Stimulated activated CD8-positive, alpha-beta memory T cell treated with anti-CD3 and anti-CD28 coated beads, Interleukin-15, amount 100 ng/mL, for 24 hours (primary cell): ENCODE measurements at places on chromosomes 4 and X.

DNA sequence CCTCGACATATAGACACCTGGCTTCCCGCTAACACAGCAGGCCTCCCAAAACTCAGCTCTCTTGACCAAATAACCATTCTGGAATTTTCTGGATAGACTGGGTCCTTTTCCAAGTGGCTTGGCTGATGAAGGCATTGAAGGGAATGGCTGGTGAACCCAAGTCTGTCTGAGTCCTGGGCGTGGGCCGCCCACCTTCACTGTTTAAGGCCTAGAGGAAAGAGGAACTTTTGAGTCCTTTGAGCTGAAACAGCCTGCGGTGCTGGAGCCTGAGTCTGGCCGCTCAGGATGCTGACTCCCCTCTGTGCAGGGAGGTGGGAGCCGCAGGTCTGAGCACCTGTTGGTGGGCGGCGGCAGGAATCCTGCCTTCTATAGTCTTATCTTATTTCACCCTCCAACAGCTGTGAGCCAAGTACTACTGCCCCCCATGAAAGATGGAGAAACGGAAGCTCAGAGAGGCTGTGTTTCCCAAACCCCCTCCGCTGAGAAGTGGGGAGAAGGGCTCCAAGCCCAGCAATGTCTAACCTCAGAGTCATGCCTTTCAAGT is 23.4 kb downstream of the ACOX3 start:
- DNase-seq: no peak

- no peak for DNase-seq
Measured at GRCh38 chrX:109270580-109271484, 211.1 kb downstream of the GUCY2F start.

GRCh38 chr4:152564336-152564735 is 28.4 kb upstream of the FBXW7 start:
- DNase-seq: no peak

DNA sequence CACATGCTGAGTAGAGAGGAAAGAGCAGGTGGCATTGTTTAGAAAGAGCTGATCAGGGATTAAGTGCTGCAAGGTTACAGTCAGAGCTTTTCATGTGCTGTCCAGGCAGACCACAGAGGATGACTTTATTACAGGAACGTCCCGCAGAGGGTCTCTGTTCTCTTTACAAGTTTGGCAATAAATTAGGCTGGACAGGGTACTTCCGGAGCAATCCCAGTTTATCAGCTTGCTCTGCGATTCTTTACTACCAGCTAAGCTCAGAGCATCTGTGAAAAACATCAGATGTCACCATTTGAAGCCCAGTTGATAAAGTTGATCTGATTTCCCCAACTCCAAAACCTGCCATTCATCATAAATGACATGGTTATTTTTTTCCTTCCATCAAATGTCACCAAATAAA is 633.1 kb downstream of the NLGN4X start:
- no peak for DNase-seq

DNA sequence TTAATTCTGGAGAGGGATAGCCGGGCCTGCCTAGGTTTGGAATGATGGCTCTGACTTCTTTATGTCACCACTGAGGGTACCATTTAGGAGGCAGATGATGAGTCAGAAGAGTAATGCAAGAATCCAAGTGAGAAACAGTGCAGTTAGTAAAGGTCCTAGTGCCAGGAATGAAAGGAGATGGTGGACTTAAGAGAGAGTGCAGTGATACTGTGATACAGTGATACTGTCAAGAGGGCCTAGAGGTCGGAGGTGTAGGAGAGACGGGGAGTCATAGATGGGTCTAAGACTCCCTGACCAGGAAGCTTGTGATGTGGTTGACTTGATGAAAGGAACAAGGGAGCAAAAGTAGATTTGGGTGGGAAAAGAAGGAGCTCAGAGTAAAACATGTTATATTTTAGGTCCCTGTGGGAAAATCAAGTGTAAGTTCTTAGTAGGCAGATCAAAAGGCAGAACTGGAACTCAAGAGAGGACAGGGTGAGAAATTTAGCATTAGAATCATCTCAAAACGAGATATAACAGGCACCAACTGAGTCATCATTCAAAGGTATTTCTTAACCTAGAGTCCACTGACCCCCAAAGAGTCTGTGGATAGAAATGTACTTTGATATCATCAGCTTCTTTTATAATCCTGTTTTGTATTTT is 85.0 kb downstream of the NFKB1 start:
- DNase-seq: no peak

GRCh38 chr4:80540785-80541469 is 205.4 kb downstream of the CFAP299 start:
- no peak for DNase-seq

GRCh38 chr4:165330666-165331065 is 3.2 kb downstream of the MSMO1 start:
- DNase-seq: no peak

GRCh38 chrX:53440101-53440500 is 5.9 kb upstream of the HSD17B10 start:
- DNase-seq: no peak

DNA sequence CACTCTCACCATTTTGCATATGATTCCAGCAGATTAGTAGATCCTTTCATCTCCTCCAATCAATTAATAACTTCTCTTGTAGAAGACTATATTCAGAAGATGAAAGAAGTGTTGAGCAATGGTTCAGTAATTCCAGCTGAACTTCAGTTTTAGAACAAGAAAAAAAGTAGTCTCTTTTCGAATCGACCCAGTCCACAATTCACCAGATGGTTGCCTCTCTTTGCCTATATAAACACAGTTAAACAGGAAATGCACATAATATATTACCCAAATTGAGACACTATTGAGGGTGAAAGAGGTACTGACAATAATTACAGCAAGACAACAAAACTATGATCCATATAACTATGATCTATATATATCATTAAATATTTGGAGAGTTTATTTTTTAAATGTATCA is 16.8 kb upstream of the FAM241A start:
- no peak for DNase-seq

- DNase-seq: no peak
Measured at GRCh38 chrX:38332505-38332904, 5.2 kb upstream of the RPGR start.

- DNase-seq: no peak
Measured at GRCh38 chrX:130114141-130114588, 3.9 kb upstream of the ELF4 start.

GRCh38 chr4:99390055-99390454 is 37.5 kb upstream of the ADH1C start:
- DNase-seq: no peak

GRCh38 chr4:144399927-144400326 is 246.0 kb upstream of the HHIP start:
- DNase-seq: no peak

- no peak for DNase-seq
Measured at GRCh38 chrX:145825896-145826295, 8.3 kb downstream of the SLITRK2 start.

DNA sequence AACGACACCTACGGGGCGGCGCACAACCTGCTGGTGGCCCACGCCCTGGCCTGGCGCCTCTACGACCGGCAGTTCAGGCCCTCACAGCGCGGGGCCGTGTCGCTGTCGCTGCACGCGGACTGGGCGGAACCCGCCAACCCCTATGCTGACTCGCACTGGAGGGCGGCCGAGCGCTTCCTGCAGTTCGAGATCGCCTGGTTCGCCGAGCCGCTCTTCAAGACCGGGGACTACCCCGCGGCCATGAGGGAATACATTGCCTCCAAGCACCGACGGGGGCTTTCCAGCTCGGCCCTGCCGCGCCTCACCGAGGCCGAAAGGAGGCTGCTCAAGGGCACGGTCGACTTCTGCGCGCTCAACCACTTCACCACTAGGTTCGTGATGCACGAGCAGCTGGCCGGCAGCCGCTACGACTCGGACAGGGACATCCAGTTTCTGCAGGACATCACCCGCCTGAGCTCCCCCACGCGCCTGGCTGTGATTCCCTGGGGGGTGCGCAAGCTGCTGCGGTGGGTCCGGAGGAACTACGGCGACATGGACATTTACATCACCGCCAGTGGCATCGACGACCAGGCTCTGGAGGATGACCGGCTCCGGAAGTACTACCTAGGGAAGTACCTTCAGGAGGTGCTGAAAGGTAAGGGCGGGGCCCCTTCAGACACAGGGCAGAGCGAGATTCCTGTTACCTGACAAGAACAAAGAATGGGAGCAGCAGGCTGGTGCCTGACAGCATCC is 11.7 kb downstream of the RPL9 start:
- DNase-seq: no peak

DNA sequence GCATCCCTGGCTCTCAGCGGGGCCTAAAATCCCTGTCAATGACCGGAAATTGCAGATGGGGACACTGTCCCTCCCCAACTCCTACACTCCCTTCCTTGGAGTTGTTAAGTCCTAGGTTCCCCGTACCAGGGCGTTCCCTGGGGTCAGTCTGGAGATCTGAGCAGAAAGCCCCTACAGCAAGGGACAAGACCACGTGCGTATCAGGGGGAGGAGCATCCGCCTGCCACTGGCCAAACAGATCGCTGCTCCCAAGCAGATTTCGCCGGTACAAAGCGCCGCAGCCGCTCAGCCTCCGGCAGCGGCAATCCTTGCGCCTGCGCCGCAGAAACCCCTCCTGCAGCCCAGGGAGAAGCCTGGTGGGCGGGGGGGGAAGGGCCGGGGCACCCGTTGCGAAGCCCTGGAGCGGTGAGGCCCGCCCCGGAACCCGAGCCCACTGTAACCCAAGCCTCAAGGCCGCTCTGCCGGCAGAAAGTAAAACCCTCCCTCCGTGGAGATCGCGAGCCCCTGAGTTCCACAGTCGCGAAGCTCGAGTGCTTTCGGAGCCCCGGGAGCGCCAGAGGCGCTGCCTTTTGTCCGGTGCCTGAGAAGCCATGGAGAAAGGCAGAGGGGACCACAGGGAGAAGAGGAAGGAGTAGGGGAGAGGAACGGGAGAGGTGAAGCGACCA is 2.7 kb downstream of the CRMP1 start:
- DNase-seq: no peak

DNA sequence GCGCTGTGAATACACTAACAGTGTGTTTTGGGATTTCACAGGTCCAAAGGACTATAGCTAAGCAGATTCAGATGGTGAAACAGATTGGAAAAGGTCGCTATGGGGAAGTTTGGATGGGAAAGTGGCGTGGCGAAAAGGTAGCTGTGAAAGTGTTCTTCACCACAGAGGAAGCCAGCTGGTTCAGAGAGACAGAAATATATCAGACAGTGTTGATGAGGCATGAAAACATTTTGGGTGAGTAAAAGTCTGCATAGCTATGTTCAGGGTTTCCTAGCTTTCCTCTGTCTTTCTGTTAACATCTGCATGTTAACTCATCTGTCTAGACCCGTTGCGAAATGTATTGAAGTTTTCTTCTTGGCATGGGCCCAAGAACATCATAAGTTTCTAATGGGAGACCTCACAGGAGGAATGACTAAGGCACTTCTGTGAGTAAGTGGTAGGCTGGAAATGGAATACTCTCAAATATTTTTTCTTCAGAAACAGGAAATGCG is 372.1 kb downstream of the BMPR1B start:
- no peak for DNase-seq

GRCh38 chr4:55912249-55912648 is 36.5 kb upstream of the CEP135 start:
- DNase-seq: no peak

DNA sequence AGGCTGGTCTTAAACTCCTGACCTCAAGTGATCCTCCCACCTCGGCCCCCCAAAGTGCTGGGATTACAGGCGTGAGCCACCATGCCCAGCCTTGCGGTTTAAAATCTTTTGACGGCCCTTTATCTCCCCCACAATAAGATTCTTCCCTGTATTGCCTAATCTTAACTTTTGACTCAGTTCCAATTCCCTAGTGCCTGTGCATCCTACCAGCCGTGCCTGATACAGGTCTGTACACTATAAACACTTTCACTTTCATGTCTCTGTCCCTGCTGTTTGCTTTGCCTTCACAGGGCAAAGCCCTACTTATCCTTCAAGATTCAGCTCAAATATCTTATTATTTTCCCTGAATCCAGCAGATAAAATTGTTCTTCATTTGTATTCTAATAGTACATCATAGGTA is 74.6 kb downstream of the WDR44 start:
- DNase-seq: no peak

GRCh38 chr4:24772952-24773351 is 22.4 kb upstream of the SOD3 start:
- no peak for DNase-seq

DNA sequence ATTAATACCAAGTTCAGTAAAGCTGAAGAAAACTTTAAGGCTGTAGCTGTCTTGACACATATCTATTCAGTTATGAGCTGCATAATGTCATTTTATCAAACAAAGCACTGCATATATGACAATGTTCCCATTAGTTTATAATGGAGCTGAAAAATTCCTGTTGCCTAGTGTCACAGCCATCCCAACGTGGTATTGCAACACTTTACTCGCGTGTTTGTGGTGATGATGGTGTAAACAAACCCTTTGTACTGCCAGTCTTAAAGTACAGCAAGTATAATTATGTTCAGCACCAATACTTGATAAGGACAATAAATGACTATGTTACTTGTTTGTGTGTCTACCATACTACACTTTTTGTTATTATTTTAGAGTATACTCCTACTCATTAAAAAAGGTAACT is 1415.6 kb upstream of the PCDH7 start:
- DNase-seq: no peak
